ENCODE measurements at places on chromosomes 2 and 18.

DNA sequence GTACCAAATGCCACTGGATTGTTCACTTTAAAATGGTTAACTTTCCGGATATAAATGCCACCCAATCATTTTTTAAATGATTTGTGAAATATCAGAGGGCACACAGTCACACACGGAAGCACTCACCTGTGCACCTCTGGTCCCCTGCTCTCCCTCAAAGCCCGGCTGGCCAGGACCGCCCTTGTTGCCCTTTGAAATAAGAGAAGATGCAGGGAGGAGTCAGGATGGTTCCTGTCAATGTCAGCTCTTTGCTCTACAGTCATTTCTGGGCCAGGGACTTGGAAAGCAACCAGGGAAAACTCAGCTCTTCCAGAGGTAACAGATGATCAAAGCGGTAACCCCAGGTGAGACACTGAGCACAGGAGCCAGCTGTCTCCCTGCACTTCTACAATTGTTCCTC lies 60.7 kb downstream of the COL6A3 start:
- DNase-seq: no peak

- no peak for DNase-seq
Measured at GRCh38 chr2:238873841-238874240, 26.0 kb downstream of the TWIST2 start.

GRCh38 chr2:192559587-192559986 lies 364.9 kb upstream of the TMEFF2 start:
- DNase-seq: no peak

DNA sequence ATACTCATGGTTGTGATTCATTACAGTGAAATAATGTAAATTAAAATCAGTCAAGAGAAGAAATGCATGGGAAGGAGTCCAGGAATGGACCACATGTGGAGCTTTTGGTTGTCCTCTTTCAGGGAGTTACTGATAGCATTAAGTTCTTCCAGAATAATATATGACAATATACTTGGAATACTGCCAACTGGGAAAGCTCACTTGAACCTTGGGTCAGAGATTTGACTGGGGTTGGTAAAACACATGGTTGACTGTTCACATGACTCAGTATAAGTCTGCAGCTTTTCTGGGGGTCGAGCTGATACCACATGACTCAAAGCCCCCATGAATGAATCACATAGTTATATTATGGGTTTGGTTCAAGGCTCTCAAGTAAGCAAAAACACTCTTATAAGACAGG lies 1109.0 kb upstream of the CHAC2 start:
- DNase-seq: no peak

GRCh38 chr2:191165176-191165643 lies 14.4 kb upstream of the STAT4 start:
- peak; percentile 48 for DNase-seq

- no peak for DNase-seq
Measured at GRCh38 chr2:6915399-6915798, 1.8 kb upstream of the RNF144A start.

DNA sequence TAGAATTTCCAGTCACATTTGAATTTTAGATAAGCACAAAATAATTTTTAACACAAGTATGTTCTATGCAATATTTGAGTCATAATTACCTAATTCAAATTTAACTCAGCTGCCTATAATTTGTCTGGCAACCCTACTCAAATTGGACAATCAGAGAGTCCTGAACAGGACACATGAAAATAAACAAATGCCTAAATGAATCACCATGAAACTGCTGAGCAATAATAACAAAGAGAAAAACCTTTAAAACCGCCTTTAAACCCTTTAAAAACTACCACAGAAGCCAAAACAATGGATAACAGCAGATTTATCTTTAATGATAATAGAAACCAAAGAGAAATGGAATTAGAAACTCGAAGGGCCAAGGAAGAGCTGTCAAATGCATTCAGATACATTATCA lies 39.5 kb downstream of the ARL4C start:
- no peak for DNase-seq

DNA sequence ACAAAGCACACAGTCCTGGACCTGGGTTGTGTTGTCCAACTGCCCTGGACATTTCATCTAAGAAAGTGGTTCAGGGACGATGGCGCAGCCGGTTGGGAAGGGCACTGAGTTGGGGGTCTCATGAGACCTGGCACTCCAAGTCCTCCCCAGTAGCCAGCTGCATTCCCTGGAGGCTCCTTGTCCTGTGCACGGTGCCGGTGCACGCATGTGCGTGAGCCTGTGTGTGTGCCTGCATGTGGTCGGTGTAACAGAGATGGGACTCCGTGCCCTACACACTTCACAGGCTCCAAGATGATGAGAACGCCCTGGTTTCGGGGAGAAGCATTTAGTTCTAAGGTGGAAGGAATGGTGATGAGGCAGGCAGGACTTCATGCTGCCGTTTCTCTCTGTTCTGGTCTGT lies 124.9 kb upstream of the PXDN start:
- DNase-seq: no peak

DNA sequence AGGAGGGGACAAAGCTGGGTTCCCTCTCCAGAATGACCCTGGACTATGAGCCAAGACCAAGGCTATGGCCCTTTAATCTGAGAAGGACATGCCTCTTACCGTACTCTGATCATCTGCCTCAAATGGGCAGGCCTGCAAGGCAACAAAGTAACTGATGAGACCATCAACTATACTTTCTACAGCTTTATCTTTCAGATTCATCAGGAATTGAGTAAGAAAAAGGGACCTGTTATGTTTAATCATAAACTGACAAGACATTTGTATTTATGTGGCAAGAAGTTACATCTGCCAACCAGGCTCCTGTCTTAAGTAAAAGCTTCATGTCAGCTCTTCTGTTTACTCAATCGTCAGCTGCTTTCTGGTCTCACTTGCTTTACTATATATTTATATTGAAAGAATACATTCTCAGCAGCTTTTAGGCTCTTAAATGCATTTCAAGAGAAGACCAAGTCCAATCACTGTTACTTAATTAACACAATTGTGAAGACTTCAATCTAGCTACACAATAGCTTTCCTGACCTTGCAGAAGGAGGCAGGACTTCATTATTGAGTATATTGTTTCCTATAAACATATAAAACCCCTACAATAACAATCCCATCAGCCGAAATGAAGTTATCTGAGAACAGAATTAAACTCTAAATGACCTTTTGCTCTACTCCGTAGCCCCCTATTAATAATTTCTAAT lies 163.8 kb downstream of the ETAA1 start:
- no peak for DNase-seq

DNA sequence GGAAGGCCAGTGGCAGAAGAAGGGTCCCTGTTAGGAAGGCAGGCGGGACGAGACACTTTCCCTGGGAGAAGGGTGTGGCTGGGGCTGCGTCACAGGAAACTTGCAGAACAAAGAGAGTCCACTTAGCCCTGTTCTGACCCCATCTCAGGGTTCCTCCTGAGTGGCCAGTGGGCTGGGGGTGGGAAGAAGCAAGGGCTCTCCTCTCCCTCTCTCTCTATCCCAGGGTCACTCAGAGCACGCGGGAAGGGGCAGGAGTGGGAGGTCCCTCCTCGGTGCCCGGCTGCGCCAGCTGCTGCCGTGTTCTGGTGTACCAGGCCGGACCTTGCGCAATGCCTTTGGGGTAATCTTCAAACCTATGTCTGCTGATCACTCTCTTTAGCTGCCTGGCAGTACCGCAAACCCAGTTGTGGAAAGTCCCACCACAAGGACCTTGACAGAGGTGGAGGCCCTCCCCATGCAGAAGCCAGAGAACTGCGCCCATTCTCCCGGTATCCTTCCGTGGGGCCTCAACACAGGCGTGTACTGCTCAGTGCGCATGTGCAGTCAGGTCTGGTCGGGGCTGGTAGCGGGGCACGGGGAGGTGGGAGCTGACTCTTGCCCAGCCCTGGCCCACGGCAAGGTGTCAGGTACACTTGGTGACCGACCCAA lies 47.8 kb upstream of the ST3GAL5 start:
- DNase-seq: no peak

GRCh38 chr18:31876707-31877106 lies 66.2 kb downstream of the TRAPPC8 start:
- DNase-seq: no peak

- no peak for DNase-seq
Measured at GRCh38 chr2:170237572-170238120, 59.7 kb downstream of the MYO3B start.

GRCh38 chr18:33906046-33906445 lies 318.7 kb downstream of the NOL4 start:
- DNase-seq: no peak

All from activated CD4-positive, alpha-beta T cell treated with anti-CD3 and anti-CD28 coated beads, Interleukin-2, amount 50 U/mL, for 16 hours (primary cell).